AG04450 (cell line): ENCODE measurements at places on chromosomes 1 and 21.
A peak's percentile ranks its signal among the peaks of the same experiment; 100 is the strongest.

- no peak for DNase-seq
Observed at GRCh38 chr1:66395202-66396061, 138.5 kb upstream of the SGIP1 start.

DNA sequence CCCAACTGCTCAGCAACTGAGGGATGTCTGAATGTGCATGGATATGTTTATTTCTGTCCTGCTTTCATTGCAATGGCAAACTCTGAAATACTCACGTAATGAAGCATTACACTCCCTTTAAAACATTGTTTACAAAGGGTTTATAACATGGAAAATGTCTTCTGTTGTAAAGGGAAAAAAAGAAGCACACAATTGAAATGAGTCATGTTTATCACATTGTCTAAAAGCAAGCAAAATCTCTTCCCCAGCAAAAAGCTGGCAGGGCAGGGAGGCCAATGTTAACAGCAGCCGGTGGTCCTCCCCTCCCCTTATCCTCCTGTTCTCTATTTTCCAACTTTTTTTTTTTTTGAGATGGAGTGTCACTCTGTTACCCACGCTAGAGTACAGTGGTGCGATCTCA, 3.9 kb upstream of the EFNA1 start:
- no peak for DNase-seq

- DNase-seq = no peak
Observed at GRCh38 chr21:28516991-28517592, 475.6 kb downstream of the LTN1 start.

DNA sequence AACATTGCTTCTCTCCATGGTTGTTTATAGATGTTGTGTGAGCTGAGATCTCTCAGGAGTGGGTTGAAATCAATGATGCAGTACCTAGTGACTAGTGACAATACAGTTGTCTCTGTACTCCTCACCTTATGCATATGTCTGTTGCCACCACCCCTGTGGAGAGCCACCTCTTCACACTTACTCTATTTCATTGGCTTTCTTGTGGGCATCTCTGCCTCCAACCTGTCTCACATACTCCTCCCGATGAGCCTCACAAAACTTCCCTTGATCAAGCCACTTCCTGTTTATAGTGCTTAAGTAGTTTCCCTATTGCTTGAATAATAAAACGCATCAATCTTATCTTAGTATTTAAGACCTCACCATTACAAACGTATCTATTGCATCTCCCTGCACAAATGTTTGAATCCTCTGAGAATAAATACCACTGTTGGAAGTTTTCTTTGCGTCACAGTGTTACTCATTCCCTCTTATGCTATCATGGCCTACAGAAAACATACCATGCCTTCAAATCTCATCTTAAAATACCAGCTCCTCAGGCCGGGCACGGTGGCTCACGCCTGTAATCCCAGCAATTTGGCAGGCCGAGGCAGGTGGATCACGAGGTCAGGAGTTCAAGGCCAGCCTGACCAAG, 54.7 kb upstream of the GREM2 start:
- DNase-seq = no peak

GRCh38 chr1:92817137-92817697, 14.6 kb upstream of the RPL5 start:
- DNase-seq = no peak

DNA sequence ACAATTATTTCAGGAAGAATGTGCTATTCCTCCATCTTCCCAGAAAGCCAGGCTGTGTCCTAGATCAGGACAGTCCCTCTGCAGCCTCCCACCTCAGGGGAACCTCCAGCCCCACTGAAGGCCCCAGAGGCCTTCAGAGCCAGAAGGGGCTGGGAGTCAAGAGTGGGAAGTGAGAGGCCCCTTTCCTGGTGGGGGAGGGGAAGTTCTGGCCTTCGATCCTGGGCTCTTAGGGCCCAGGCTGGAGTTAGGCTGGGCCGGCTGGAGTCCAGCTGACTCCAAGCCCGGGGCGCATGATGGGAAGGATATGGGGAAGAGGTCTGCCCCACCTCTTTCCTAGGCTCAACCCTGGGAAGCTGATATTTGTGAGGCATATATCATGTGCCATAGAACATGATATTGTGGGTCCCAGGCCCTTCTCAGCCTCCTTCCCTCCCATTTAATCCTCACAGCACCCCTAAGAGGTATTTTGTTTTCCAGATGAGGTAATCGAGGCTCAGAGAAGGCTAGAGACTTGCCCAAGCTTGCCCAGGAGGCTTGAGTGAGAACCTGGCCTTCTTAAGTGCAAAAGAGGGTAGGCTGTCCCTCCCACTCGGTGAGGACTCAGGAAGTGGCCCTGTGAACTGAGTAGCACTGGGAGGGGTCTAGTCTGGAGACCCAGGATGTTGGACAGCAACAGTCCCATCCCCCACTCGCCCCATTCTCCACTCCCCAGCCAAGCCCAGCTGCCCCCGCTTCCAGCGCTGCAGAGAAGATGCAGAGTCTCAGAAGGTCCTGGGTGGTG, 18.6 kb upstream of the HSPG2 start:
- DNase-seq = no peak

DNA sequence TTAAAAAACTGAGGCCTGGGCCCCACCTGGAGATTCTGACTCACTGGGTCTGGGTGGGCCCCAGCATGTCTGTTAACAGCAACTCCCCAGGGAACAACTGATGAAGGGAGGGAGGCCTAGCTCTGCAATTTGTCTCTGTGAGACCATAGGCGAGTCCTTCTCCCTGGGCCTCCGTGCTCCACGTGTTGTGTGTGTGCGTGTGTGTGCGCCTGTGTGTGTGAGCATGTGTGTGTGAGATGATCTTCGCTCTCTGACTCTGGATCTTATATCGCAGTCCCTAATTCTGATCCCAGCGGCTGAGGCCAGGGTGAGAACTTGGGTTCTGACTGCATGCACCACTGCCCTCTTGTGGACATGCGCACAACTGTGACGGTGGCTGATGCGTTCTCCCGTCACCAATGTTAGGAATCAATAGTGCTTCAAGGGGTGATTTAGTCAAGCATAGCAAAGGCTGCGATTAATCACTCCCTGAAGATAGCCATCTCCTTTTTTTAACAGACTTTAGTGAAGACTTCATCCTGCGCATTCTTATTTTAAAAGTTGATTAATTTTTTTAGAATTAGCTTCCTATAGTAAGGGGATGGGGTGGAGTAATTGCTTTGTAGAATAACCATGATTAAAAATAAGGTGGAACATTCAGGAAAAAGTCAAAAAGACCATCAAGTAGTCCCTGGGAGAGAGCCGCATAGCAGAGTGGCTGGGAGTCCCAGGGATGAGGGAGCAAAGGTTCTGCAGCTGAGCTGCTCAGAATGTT, 62.4 kb upstream of the USP24 start:
- peak; percentile 57 for DNase-seq

DNA sequence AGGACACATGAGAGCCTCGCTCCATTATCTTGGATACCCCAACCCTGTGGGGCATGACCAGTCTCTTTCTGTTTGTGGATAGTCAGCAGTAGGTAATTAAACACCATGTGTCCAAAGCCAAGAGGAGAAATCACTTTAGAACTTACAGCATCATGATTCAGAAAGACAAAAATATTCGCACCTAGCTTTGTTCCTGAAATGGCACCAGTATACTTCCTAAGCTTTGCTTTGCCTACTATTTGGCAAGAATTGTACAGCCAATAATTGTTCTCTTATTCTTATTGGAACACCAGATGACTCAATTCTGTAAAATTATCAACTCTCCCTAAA, 24.2 kb downstream of the TNFRSF9 start:
- no peak for DNase-seq

- no peak for DNase-seq
Observed at GRCh38 chr21:20639026-20639425, 359.2 kb upstream of the NCAM2 start.

GRCh38 chr21:26080211-26080610, 90.4 kb downstream of the APP start:
- DNase-seq = no peak

- no peak for DNase-seq
Observed at GRCh38 chr1:62263814-62264353, 55.4 kb downstream of the KANK4 start.

DNA sequence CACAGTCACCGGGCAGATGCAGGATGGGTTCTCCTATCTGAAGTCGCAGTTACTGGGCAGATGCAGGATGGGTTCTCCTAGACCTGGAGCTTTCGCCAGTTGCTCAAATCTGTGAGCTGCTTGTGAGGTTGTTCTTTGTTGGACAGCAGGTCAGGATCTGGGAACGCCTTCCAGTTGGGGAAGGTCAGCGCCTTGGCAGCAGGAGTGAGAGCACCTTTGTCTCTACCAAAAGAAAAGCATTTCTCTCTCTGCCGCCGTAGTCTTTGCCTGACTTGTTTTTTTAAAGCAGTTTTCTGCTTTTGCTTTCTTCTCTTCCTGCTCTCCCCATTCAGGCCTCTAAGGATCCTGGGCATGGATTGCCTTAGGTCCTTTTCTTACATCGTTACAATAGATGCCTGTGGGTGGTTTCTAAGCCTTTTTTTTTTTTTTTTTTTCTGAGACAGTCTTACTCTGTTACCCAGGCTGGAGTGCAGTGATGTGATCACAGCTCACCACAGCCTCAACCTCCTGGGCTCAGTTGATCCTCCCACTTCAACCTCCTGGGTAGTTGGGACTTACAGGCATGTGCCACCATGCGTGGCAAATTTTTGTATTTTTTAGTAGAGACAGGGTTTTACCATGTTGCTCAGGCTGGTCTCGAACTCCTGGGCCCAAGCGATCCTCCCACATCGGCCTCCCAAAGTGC, 15.7 kb downstream of the PEX14 start:
- DNase-seq = no peak

DNA sequence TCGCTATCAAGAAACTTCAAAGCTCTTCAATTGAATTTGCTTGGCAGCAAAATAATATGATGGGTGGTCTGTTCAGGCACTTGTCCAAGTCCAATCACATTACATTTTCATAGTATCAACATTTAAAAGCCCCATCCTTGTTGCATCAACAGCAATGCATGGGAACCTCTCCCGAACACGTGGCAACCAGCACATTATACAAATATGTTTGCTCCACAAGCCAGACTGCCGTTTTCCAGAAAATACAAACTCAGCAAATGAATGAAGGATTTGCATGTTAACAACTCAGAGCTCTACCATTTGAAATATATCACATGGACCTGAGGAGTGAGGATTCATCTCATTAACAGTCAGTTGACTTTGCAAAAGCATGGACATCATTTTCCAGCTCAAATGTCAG, 20.0 kb upstream of the LYPLAL1 start:
- no peak for DNase-seq

GRCh38 chr21:41974752-41975053, 20.9 kb upstream of the C2CD2 start:
- no peak for DNase-seq

DNA sequence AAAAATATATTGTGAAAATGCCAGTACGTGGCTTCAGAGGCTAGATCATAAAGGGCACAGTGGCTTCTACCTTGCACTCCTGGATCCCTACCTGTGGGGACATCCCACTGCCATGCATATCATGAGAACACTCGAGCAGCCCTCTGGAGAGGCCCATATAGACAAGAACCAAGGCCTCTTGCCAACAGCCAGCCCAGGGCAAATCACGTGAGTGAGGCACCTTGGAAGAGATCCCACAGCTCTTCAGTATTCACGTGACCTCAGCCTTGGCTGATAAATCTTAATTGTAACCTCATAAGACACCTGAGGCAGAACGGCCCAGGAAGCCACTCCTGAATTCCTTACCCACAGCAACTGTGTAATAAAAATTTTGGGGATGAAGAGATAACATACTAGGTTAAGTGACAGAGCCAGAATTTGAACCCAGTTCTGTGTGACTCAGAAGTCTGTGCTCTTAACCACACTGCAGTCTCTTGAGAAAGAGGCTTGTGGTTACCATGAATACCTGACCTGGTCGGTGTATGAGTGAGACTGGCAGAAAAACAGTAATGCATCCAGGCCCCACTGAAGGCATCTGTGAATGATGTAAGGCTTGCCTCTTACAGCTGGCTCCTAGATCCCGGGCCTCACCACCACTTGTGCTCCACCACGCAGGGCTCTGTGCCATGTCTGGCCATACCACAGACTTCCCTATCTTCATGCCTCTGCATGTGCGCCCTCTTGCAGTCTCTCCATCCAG, 6.9 kb upstream of the A3GALT2 start:
- peak; percentile 92 for DNase-seq

- DNase-seq = no peak
Observed at GRCh38 chr1:1087351-1088028, 13.4 kb upstream of the RNF223 start.

DNA sequence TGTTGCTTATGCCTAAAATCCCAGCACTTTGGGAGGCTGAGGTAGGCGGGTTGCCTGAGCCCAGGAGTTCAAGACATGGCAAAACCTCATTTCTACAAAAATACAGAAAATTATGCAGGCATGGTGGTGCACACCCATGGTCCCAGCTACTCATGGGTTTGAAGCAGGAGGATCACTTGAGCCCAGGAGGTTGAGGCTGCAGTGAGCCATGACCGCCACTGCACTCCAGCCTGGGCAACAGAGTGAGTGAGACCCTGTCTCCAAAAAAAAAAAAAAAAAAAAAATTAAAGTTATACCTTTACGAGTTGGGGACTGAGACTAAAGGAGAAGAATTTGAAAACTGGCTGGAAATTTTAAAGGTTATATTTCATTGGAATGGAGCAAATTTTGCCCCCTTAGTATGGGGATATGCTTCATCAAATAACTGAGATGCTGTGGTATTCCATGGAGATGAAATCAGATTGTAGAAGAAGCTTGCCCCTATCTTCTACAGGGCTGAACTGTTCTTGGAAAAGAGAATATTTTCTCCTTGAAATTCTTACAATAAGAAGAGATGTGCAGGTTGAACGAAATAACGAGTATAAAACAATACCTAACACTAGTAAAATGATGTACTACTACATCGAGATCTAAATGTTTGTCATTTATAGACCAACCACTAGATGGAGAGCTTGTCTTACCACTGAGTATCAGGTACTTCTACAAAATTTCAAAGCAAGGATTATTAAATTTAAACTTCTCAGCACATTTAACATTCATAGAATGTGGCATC, 34.9 kb upstream of the SCYL3 start:
- DNase-seq = peak; percentile 16

- no peak for DNase-seq
Observed at GRCh38 chr1:119097380-119097779, 43.1 kb downstream of the WARS2 start.

DNA sequence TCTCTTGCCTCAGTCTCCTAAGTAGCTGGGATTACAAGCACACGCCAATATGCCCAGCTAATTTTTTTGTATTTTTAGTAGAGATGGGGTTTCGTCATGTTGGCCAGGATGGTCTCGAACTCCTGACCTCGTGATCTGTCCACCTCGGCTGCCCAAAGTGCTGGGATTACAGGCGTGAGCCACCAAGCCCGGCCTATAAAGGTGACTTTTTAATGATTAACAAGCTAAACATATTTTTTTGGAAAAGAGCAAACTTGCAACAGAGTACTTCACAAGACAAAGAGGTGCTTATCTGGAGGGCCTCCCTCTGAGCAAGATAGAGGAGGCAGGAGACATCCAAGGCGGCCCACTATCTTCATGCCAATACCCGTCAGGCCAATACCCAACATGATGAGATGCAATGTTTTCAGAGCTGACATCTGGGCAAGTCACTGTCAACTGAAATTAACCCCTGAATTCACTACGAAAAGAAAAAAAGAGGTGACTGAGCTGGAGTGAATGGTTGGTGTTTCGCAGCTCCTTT, 10.5 kb downstream of the BCAR3 start:
- DNase-seq = no peak

GRCh38 chr1:24605534-24606295, 37.4 kb upstream of the SRRM1 start:
- DNase-seq = no peak
